ENCODE measurements at places on chromosomes 12 and 14.

GRCh38 chr12:26833743-26834490, 923 bp upstream of the ITPR2 start:
- DNase-seq = no peak

DNA sequence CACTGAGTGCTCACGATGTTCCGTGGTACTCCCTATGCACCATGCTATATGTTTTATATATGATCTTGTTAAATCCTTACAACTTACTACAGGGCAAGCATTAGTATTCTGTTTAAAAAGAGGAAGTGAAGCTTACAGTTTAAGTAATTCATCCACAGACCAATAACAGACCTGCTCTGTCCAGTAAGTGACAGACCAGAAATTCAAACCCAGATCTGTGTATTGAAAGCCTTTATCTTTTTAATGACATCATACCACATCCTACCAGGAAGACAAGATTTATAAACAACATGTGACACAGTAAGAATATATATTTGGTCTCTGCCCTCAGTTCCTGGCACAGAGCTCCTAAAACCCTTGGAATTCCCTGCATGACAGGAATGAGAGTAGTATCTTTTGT, 206.5 kb downstream of the STXBP6 start:
- no peak for DNase-seq

GRCh38 chr12:74321381-74321780, 216.3 kb upstream of the ATXN7L3B start:
- no peak for DNase-seq

DNA sequence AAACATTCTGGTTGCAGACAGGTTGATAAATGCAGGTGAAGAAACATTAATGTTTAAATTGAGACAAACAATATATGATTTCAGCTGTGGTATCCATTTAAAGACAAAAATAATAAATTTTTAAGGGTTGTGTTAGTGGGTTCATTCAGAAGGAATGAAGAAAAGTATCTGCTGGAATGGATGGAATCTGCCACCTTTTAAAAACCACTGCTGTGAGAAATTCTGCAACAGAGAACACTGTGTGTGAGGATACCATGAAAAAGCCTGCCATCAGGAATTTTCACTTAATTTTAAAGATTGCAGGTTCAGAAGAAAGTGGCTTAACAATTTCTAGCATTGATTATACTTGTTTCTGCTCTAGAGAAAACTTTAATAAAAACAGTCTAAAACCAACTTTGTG, 184.6 kb upstream of the SOX5 start:
- DNase-seq = no peak

- DNase-seq = no peak
Measured at GRCh38 chr12:25960143-25960542, 1.7 kb downstream of the RASSF8 start.

GRCh38 chr12:30989754-30990153, 63.2 kb downstream of the TSPAN11 start:
- DNase-seq = peak; percentile 31

DNA sequence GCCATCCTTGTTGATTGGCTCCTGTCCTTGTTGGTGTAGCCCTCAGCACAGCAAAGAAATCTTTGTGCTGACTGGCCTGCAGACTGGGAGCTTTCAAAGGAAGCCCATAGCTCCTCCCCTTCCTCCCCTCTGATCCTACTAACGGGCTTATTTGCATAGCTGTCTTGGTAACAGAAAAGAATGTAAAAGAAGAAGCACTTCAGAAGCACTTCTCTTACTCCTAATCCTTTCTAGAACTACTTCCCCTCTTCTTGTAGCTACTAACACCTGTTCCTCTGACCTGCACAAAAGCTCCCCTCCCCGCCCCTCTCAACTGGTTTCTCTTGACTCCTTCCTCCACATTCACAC, 14.3 kb upstream of the RIC8B start:
- no peak for DNase-seq

DNA sequence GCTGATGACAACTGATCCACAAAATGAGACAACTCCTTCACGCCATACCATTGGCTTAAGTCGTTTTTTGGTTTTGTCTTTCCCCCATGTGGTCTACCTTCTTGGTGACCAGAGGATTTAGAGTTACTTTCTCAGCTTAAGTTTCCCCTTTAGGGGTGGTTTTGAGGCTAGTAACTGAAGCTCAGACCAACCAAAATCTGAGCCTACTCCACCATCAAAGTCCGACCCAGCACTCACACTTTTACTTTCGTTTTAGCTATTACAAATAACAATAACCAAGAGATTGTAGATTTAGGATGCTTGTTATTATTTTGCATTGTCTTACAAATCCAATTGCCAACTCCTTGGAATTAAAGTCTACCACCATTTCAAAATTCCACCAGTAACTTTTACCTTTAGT, 130.6 kb upstream of the MDM1 start:
- DNase-seq = no peak

DNA sequence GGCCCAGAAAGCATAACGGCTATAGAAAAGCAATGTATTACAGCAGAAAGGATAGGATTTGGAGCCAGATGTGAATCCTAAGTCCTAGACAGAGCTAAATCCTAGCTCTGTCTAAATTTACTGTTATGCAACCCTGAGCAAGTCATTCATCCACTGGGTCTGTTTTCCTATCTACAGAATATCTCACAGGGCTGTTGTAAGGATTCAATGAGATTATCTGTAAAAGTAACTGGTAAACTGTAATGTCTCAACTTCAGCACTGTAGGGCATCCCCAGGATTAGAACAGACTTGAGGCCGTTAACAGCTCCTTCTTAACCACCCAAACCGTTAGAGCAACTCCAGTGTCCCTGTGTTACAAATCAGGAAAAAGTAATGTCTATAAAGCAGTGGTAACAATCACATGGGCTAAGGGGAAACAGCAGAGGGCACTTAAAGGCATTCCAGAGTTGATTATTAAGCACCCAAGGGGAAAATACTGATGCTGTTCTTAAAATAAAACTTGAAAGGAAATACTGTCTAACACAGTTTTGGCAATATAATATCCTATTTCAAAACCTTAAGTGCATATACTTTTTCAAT, 10.1 kb downstream of the GMFB start:
- DNase-seq = no peak

DNA sequence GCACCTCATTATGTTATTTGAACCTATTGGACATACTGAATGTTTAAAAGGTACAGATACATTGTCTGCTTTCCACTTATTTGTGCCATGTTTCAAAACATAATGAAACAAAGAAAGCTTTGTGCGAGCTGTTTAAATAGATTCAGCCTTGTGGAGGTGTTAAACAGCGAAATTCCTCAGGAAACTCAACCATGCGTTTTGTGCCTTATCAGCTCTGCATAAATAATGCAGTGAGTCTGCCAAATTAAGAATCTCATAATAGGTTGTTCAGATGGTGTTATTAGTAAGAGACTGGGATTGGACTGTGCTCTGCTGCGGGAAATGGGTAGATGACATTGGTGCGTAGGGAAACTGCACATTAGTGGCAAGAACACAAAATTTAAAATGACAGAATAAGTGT, 163.7 kb upstream of the CLEC14A start:
- no peak for DNase-seq

GRCh38 chr12:97456571-97457188, 5.9 kb upstream of the RMST start:
- no peak for DNase-seq

GRCh38 chr12:68623984-68624383, 13.3 kb downstream of the RAP1B start:
- no peak for DNase-seq

- no peak for DNase-seq
Measured at GRCh38 chr12:52323001-52323400, 1.8 kb upstream of the KRT83 start.

DNA sequence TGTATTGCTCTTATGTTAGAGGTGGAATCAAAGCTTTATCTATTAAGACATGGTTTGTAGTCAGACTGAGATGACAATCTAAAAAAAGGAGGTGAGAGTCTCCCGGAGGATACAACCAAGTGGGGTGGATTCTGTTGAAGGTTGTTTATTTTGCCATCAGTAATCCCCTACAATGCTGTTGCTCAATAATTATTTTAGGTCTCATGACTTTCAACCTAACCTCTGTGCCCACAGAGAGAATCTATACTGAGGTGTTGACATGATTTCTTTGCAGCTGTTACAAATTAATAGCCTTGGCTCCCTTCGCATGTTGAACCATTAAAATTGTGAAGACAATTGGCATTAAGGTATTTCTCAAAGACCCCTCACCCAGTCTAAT, 28.7 kb upstream of the FOS start:
- no peak for DNase-seq

- no peak for DNase-seq
Measured at GRCh38 chr14:102558556-102558955, 33.9 kb upstream of the RCOR1 start.

GRCh38 chr14:50820786-50821509, 10.0 kb downstream of the NIN start:
- no peak for DNase-seq

DNA sequence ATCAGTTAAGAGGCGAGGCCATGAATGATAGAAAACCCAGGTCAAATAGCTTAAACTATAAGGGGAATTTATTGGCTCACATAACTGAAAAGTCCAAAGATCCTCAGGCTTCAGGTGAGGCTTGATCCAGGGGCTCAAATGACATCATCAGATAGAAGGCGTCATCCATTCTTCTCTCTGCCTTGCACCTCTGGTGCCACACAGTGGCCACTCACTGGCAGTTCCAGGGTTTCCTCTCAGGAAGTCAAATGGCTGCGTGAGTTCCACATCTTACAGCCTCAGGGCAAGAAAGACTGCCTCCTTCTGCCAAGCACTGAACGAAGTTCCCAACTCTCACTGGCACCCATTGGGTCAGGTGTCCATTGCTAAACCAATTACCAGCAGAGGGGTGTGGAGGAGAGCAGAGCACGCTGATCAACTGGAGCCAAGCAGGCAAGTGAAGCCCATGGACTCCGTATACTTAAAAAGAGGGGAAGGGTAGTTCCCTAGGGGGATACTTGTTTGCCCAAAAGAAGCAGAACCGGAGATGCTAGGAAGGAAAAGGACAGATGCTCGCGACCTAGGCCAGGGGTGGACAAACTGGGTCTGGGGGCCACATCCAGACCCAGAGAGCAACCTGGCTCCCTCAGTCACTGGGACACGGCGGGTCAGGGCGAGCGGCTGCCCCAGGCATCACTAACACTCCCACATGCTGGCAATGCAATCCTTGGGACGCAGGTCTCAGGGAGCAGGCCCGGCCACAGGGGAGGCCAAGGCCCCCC, 69.3 kb downstream of the SERPINA3 start:
- no peak for DNase-seq

- DNase-seq = no peak
Measured at GRCh38 chr14:71487449-71487848, 444.8 kb upstream of the RGS6 start.

DNA sequence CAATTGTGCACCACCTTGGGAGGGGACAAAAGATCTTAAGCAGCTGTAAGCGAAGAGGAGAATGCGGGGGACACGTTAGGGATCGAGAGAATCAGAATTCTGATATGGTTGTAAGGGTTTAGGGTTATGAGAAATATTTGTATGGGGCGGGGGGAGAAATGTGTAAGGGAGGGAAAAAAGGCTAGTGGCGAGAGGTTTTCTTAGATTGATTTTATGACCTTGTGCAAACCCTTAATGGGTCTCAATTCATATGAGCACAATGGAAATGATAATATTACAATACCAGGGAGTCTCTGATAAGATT, 396 bp downstream of the NDUFA9 start:
- no peak for DNase-seq

DNA sequence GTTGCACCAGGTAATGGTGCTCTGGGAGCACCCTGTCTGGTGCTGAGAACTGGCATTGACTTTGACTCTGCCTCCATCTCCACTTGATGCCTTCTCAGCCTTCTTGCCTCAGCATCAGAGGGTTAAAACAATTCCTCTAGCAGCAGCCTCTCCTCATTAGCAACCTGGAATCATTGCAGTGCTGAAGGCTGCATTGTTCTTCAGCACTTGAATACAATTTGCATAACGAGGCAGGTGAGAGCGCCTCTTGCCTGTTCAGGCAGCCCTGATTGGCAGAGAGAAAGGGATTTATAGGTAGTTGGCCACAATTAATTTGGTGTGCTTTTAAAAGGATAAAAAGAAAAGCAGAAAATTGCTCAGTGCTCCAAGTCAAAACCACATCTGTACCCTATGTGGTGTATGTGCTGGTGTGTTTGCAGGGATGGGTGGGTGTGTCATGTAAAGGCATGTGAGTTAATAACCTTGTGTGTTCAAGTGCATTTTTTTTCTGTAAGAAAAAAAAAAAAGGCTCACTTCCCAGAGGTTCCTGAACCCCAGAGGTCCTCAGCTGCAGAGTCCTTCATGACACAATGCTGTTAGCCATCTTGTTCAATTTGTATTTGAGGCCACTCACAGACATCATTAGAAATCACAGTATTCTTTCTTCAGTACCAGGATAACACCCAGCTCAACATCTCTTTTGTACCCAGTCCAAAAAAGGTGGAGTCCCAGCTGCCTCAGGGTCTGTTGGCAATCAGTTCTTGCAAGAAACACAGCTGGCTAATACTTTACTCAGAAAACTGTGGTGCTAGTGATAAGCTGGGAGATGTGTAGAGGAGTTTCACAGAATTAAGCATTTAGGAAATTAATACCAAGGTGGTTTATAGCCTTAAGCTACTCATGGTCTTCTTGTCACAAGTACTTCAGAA, 385.6 kb downstream of the GRIN2B start:
- no peak for DNase-seq

GRCh38 chr14:41878321-41878720, 271.6 kb downstream of the LRFN5 start:
- no peak for DNase-seq

GRCh38 chr14:91125271-91125660, 11.4 kb downstream of the DGLUCY start:
- DNase-seq = no peak

GRCh38 chr14:58919217-58919616, 269.2 kb upstream of the DAAM1 start:
- DNase-seq = no peak

GRCh38 chr12:79344855-79345847, 345.6 kb downstream of the PAWR start:
- DNase-seq = peak; percentile 17

- no peak for DNase-seq
Measured at GRCh38 chr12:27866373-27867101, 86.5 kb upstream of the MANSC4 start.

GRCh38 chr12:109951751-109952150, 44.4 kb downstream of the GIT2 start:
- DNase-seq = no peak

DNA sequence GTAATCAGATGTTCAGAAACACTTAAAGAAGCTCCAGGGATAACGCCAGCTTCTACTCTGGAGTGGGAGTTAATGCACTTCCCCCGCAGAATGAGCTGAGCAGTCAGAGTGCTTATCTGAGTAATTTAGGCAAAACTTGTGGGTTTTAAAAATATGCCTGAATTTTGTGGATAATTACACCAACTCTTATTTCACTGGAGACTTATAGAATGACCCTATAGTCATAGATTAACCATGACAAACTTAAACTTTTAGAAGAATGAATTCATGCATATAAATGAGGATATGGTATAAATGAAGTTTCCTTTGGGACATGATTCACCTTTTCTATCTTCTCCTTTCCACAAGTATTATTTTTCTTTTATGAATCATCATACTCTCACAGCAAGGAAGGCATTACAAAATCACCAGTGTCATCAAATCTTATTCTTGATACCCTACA, 241.1 kb upstream of the FBXO33 start:
- DNase-seq = no peak
